Forelimb muscle (tissue), 1 donor: ENCODE measurements at places on chromosomes 6 and 20.

DNA sequence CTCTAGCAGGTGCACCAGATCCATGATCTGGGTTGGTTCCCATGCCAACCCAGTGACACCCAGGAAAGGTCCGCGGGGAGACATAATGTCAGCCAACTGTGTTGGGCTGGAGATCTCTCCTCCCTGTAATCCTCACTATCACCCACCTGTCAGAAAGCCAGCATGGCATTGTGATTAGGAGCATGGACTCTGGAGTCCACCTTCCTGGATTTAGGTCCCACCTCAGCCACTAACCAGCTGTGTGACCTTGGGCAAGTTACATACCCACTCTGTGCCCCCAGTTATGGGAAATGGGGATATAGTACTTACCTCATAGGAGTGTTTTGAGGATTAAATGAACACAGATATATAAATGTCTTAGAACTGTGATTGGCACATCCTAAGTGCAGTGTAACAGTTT, 97.9 kb downstream of the ZDHHC14 start:
- no peak for DNase-seq

DNA sequence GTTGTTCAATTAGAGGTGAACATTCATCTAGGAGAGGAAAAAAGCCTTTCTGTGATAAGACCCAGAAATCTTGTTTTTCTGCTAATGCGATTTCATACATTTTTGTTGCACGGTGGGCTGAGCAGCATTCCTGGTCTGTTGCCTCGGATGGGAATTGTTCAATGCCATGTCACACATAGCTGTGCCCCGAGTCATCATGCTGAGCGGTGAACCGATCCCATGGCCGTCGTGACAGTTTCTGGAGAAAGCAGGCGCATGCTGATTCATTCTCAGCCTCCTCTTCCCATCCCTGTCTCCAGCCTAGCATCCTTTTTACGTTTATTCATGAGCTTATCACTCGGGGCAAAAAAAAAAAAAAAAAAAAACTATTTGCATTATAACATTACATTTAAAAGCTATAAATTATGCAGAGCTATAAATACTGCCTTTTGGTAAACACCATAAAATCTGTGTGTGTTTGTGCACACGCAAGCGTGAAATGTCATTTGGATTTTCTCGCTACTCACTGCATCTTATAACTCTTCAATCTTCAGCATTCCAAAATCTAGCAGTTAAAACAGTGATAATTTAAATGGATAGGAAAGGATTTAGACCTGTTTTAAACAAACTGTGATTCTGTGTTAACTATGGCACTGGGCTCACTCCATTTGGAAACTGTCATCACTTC, 58.9 kb upstream of the IFNGR1 start:
- DNase-seq: no peak

DNA sequence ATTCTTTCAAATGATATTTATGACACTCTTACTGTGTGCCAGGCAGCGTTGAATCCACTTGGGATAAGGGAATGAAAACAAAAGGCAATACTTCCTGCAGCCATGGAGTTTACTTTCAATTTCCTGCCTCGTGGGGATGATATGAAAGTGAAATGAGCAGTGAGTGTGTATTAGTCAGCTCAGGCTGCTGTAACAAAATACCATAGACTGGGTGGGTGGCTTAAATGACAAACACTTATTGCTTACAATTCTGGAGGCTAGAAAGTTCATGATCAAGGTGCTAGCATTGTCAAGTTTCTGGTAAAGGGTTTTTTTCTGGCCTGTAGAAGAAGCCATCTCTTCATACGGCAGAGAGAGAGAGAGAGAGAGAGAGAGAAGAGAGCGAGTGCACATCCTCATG, 41.7 kb downstream of the TSHZ2 start:
- no peak for DNase-seq

- no peak for DNase-seq
These were observed 7.1 kb upstream of the UST start for GRCh38 chr6:148739822-148740128.

DNA sequence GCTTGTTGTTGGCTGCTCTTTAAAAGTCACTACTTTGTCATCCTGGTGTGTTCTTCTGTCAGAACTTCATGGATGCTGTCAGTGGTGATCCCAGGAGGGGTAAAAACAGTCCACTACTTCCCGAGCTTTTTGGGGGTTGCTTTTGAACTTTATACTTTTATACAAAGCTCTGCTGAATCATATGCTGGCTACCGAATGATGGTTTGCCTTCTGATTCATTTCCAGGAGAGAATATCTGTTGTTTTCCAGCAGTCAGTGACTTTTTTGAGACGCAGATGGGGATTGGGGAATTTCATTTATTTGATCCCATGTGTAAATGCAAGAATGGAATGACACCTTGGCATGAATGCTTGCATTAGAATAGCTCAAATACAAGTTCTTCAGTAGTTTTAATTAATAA, 32.7 kb upstream of the COL10A1 start:
- DNase-seq: no peak

DNA sequence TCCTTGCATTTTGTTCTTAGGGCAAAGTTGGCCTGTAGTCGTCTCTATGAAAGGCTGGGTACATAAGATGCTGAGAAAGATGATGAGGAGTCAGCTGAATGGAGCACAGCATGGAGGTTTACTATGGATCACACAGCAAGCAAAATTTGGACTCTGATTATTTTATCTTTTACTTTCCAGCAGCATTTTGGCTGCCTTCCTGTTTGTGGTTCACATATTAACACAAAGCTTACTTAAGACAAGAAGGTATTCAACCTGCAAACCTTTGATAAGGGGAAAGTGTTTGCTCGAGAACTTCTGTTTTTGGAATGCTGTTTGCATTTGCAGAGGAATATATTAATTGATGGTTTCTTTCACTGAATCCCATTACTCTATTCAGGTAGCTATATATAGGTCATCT, 103.1 kb upstream of the ENPP5 start:
- no peak for DNase-seq

- DNase-seq: no peak
These were observed 19.0 kb upstream of the BHLHE23 start for GRCh38 chr20:63025534-63026331.

- no peak for DNase-seq
These were observed 314.8 kb upstream of the QKI start for GRCh38 chr6:163099621-163100171.

GRCh38 chr6:132314432-132314831, 86.8 kb downstream of the MOXD1 start:
- DNase-seq: no peak

DNA sequence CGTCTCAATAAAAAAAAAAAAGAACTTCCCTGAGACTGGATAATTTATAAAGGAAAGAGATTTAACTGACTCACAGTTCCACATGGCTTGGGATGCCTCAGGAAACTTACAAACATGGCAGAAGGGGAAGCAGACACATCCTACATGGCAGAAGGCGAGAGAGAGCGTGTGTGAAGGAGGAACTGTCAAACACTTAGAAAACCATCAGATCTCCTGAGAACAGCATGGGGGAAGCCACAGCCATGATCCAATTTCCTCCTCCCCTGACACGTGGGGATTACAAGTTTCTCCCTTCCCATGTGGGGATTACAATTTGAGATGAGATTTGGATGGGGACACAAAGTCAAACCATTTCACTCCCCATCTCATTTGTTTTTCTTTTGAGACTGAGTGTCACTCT, 46.6 kb upstream of the TFAP2C start:
- DNase-seq: no peak

DNA sequence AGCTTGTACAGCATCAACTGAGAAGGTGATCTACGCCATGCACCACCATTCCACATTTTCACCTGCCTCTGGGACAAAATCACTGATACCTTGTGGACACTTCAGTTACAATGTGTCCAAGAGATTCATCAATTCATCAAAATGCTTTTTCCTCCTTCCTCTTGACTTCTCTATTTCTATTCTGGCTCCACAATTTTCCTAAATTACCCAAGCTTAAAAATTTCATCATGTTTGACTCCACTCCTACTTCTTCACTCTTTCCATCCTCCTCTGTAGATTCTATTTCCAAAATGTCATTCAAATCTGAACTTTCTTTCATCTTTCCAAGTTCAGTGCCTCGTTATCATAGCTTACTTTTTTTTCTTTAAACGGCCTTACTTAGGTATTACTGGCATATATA, 172.2 kb downstream of the BTBD9 start:
- no peak for DNase-seq

GRCh38 chr6:70166088-70166958, 136.6 kb downstream of the COL9A1 start:
- peak; percentile 1 for DNase-seq

DNA sequence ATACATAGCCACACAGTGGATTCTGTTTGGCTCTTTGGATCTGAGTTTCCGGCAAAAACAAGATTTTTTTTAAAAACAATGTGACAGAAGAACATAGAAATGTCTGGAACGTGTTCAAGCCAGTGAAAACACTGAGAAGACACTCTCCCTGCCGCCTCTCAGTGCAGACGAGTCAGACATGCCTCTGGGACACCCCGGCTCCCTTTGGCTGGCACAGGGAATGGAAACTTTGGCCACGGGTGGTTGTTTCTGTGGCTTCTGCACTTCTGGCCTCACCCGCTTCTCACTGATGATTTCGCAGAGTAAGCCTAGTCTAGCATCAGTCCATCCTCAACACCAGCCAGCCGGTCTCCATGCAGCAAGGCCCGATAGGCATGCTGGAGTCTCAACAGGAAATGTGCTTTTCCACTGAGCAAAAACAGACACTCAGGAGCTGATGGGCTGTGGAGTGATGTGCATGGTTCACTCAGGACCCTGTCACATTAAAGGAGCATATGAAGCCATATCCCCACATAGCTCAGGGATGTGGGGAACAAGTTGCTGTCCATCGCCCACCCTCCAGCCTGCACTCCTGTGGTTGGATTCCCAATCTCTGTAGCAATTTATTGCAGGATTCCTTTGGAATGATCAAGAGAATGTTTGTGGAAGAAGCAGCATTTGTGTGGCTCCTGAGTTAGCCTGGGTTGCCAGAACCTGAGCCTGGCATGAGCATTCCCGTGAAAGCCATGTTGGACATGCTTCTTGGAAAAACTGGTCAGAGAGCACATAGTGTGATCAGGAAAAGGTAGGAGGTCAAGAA, 262.0 kb upstream of the RIN2 start:
- no peak for DNase-seq

DNA sequence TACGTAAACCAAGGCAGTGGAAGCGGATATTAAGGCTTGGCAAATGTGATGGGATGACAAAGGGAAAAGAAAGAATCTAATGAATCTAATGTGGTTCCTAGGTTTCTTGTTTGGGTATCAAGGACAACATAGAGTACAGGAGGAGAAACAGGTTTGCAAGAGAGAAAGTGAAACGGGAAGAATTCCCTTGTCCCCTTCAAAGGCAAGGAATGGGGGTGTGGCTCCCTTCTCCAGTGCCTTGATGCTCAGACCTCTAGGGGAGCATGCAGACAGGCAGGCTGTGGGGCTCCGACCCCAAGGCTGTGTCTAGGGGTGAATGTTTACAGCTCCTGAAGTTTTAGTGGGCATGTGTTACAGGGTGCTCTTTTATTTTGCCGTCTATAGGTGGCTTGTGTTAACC, 317.5 kb upstream of the HSF2 start:
- no peak for DNase-seq

DNA sequence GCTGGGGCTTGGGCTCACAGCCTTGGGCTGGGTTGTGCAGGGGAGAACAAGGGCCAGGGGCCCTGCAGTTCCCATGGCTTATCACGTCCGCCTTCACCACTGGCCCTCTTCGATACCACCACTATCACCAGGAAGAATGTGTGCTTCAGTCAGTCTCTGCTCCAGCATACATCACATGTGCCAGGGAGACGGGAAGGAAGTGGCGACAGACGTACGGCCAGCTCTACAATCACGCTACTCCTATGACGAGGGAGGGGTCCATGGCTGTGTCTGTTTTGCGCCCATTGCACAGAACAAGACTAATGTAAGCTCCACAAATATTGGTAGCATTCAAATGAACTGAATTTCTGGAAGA, 72.1 kb downstream of the TRAM2 start:
- DNase-seq: no peak

DNA sequence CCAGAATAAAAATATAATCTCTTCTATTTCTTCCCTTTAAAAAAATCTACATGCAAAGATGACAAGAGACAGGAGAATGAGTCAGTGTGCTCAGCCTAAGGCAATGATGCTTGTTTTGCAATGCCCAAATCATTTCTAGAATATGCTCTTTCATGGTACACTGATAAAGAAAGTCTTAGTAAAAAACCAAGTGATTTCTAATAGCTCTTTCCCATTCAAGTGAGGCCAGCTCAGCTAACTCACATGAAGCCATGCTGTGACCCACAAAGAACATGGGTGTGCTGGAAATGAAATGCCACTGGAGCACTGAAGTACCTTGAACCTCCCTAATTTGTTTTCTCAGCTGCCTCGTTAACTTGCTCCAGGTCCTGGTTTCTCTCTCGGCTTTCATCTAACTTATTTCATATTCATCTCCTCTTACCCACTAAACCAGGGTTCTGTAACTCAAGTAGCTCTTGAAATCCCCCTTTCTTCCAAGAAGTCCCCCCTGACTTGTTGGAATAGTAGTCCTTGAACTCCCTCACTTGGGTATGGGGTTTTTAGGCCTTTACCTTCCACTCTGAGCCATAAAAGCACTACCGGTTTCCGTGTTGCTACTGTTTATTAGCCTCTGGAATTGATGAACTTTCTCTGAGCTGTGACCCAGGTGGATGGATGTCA, 92.7 kb downstream of the IRF4 start:
- DNase-seq: no peak

DNA sequence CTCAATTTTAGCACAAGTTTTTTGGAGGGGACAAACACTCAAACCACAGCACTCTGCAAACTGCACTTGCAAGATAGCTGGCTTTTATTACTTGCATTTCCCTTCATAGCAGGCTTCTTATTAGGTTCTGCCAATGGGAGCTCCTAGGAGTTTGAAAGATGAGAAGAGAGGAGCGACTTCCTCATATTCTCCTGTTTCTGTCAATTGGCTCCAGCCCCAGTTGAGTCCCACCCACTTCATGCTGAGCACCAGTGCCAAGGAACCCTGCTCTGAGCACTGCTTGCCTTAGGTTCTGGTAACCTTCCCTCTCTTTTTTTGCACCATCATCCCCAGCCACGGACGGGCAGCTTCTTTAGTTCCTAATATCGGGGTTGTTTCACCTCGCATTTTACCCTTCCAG, 67.9 kb downstream of the PSMB1 start:
- no peak for DNase-seq

DNA sequence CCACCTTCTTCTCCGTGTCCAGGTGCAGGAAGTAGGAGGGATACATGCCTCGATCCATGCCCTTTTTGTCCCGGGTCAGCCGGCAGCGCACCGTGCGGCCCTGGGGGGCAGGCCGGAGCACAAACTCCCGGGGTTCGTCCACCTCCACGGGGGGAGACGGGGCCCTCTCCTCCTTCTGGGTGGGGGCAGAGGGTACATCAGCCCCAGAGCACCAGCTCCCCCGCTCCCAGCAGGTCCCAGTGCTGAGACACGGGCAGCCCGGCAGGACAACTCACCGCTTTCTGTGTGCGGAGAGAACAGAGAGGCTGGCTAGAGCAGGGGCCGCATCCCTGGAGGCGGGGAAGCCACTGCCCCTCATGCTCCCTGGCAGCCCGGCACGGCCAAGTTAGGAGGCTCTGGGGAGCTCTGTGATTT, 6.7 kb downstream of the TULP1 start:
- no peak for DNase-seq
